ENCODE measurements at places on chromosomes 11 and 22.

DNA sequence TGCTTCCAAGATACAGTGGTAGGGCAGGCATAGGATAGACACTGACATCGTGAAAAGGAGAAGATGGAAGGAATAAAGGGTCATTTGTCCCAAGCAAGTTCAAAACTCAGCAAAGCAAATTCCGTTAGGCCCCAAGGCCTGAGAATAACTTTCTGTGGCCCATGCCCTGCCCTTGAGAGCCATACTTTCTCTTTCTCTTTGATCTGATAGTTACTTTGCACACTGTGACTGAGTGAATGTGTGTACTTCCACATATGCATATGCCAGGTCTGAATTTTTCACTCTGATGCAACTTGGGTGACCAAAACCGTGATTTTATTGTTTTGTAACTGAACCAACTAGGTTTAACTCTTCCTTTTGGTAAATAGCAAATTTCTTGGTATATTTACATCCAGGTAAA lies 371.5 kb downstream of the RAB38 start:
- DNase-seq: no peak

GRCh38 chr11:11821899-11822298 lies 19.9 kb upstream of the USP47 start:
- DNase-seq: no peak

DNA sequence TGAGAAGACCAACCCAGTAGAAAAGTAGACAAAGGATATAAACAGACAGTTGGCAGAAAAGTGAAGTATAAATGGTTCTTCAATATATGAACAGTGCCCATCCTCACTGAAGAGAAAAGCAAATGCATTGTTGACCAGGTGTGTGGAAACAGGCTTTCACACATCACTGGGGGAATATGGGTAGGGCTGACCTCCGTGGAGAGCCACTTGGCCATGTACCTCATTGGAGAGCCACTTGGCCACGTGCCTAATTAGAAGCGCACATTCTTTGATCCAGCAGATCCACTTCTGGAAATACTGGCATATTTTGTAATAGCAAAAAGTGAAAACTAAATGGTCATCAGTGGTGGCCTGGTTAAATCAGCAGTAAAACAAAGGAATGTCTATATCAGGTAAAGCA lies 43.2 kb downstream of the PPP6R3 start:
- DNase-seq: no peak

DNA sequence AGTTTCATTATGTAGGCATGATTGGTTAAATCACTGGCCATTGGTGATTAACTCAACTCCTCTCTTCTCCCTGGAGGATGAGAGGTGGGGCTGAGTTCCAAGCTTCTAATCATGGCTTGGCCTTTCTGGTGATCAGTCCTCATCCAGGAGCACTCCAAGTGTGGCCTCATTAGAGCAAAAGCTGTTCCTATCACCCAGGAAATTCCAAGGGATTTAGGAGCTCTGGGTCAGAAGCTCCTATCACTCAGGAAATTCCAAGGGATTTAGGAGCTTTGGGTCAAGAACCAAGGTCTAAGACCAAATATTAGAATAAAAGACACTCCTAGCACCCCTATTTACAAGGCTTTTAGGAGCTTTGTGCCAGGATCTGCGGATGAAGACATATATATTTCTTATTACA lies 168.0 kb upstream of the BDNF start:
- no peak for DNase-seq

GRCh38 chr11:64403106-64403505 lies 44.1 kb downstream of the RPS6KA4 start:
- no peak for DNase-seq

- no peak for DNase-seq
These were observed 7.3 kb downstream of the RSF1 start for GRCh38 chr11:77813256-77813655.

DNA sequence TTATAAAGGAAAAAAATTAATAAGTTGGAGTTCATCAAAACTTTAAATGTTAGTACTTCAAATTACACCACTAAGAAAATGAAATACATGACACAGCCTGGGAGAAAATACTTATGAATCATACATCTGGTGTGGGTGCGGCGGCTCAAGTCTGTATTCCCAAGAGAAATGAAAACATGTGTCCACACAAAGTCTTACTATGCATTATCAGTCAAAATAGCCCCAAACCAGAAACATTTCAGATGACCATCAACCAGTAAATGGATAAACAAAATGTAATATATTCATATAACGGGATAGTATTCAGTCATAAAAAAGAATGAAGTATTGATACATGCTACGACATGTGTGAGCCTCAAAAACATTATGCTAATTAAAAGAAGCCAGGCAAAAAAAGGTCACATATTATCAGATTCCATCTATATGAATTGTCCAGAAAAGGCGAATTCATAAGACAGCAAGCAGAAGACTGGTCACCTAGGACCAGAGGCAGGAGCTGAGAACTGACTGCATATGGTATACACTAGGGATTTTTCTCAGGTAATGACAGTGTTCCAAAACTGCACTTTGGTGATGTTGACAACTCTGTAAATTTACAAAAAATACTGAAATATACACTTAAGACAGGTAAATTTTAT lies 5.3 kb upstream of the AKIP1 start:
- no peak for DNase-seq

- DNase-seq: no peak
These were observed 10.4 kb upstream of the TCF20 start for GRCh38 chr22:42280836-42281235.

DNA sequence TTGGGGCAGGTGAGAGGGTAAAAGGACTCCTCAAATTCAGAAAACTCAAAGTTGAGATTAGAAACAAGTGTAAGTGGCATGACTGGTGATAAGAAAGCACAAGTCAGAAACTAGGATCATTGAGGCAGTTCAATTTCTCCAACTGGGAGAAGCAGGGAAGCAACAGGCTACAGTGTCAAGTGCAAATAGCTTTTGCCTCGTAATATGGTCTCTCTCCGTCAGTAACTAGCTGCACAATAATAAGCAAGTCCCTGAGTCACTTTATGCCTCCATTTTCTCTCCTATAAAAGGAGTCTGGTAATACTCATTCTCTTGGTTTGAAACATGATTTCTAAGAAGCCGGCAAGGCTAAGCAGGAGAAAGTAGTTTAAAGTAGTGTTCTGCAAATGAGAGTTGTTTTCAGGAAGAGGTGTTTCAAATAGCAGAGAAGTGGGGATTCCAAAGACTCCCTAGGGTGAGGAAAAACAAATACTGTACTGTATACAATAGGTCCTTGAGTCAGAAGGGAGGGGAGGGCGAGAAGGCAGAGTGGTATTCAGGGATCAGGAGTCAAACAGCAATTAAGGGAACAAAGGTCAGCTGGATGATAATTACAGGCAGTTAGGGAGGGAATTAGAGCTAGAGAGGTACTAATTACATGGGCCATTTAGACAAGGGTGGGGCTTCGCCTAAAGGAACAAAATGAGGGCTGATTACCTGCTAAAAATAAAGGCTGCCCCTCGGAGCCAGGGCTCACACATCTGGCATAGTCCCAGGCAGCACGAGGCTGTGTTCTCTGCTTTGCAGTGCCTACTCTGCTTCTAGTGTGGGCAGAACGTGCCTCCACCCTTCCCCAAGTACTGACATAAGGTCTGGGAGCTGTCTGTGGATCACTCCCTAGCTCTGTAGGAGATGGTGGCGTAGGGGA lies 96.0 kb upstream of the BDNF start:
- no peak for DNase-seq

DNA sequence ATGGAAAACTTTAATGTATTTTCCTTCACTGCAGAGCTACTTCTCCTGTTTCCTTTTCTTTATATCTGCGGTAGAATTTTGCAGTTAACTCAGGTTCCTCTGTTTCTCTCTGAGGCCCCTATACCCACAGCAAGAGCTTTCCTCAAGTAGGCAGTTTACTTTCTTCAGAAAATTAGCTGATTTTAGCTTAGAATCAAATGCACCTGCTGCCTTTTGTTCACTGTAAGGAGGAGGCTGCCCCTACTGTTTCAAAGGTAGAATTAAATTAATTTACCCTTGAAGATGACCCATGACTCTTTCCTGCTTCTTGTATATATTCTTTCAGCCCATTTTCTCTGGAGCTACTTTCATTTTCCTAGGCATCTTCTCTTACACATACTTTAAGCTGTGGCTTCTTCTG lies 68.7 kb upstream of the GDPD4 start:
- DNase-seq: no peak

DNA sequence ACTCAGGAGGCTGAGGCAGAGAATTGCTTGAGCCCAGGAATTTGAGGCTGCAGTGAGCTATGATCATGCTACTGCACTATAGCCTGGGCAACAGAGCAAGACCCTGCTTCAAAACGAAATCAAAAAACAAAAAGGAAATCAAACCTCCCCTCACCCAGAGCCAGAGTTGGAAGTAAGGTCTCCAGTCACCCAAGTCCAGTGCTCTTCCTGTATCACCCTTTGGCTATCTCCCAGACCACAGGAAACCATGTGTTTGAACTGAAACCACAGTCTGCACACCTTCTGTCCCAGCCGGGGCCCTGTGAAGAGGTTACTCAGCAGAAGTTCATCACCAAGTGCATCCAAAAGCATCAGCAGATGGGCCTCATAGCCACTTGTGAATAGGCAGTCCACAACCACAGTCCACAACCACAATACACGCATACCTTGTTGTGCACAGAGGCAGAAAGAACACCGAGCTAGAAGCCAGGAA lies 4.6 kb downstream of the MYH9 start:
- peak; percentile 57 for DNase-seq
